ENCODE measurements at places on chromosomes 7 and 10.

- DNase-seq: no peak
Observed at GRCh38 chr7:143978585-143978984, 21.5 kb upstream of the OR6B1 start.

DNA sequence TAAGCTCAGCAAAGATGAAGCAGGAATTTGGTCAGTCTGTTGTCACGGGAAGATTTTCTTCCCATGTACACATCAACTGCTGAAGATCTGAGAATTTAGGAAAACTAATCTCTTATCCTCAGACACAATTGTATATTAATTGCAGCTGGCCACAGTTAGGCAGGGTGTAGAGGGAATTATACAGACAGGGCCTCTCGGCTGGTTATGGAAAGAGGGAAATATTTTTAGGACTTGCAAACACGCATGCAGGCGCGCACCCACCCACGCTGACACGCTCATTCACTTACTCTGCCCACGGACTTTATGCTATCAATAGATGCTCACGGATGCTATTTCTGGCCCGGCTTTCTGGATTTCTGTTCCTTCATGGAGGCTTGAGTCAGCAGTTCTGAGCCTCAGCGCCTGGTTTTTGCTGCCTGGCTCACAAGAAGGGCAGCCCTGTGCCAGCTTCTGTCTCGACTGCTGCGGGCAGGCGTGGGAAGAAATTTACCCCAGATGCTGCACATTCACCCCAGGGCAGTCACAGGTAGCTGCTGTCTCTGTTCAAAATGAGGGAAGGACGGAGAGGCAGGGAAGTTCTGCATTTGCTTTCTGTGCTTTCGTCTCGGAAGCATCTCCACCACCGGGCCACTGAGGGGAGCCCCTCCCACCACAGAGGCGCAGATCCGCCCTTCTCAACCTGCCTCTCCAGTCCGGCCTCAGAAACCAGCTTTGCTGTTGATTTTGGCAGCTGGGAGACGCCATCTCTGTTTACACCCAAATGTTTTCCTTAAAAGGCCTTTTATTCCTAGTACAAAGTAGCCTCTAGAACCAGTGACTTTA, 116.3 kb upstream of the BTBD16 start:
- DNase-seq: no peak

DNA sequence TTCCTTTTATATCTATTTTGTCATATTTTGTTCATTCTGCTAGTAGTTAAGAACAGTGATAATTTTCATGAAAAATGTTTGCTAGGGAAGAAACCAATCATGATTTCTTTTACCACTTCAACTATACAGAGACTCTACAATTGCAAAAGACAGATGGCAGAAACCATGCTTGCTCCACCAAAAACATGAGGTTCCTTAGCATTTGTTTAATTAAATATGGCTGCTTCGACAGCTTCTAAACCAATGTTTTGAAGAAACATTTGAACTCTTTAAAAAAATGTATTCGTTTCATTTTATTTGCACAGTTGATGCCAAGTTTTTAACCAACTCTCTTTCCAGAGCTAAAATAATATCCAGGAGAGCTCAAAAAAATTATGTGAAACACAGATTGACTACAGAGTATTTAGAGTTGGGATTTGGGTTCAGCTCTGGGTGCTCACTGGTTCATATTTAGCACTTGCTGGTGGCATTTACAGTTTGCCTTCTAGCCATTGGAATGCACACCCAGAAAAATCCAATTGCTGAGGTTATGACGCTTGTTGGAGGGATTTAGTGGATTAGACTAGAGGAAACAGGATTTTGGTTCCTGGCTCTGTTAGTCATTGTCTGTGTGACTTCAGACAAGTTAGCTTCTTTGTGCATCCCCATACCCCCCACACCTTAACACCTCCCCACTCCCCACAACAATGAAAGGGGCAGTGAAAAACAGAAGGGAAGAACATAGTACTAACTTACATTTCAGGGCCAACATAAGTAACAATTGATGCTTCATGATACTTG, 35.8 kb upstream of the SDHAF3 start:
- no peak for DNase-seq

DNA sequence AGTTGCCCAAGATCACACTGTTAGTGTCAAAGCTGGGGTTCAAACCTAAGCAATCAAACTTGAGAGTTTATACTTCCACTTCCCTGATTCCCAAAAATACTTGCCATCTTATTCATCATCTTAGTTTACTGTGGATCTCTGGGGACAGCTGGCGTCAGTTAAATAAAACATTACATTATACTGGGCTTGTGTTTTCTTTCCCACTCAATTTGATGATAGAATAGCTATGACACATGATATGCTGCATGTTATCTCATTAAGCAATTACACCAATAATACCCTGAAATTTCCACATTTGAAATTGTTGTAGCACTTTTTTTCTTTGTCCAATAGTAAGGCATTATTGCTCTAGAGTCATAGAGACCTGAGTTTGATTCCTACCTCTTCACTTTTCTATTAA, 62.9 kb upstream of the MXI1 start:
- DNase-seq: no peak
